ENCODE measurements at places on chromosomes 2 and 18.
A peak's percentile ranks its signal among the peaks of the same experiment; 100 is the strongest.

DNA sequence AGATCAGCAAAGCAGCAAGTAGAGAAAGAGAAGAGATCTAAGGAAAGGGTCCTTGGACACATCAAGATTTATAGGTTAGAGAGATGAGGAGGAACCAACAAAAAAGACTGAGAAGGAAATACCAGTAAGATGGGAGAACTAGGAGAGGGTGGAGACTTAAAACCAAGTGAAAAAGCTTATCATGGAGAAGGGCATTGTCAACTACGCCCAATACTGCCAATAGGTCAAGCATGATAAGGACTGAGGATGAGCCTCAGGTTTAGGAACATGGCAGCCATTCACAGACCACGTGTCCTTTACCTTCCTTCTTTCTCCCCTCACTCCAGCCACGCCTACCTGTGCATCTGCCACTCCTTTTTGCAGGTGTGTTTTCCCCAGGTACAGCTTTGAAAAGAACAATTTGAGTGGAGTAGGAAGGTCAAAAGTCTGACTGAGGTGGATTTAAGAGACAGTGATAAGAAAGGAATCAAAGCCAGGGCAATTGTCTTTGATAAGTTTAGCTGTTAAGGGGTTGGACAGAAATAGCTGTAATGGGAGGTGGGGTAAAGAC is 238.7 kb downstream of the STK39 start:
- no peak for DNase-seq

- DNase-seq, result no peak
These were observed 99.0 kb downstream of the EPB41L3 start for GRCh38 chr18:5444847-5445246.

DNA sequence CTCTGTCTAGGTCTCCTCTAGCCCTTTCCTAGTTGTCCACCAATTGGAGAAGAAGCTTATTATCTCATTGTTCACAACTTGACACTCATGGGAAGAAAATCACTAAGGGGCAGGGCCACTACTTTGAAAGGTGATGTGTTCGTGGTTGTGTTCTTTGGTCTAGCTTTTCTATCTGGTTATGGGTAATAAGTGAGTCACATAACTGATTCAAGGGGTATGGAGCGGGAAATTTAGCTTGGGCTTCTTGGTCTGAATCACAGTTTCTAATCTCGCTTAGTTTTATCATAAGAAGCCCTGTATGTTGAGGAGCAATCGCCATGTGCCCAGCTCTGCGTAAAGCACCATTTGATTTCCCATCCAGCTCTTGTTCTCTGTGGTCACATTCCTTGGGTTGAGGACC is 18.7 kb upstream of the DYTN start:
- no peak for DNase-seq

GRCh38 chr2:57207191-57207590 is 839.4 kb upstream of the VRK2 start:
- DNase-seq, result no peak

- DNase-seq, result no peak
These were observed at the start of gene GREB1L for GRCh38 chr18:21242141-21242779. Gene GREB1L, plus strand, starts transcription at chr18:21242232. Its CDS starts 141,287 bp downstream, at chr18:21383519.

DNA sequence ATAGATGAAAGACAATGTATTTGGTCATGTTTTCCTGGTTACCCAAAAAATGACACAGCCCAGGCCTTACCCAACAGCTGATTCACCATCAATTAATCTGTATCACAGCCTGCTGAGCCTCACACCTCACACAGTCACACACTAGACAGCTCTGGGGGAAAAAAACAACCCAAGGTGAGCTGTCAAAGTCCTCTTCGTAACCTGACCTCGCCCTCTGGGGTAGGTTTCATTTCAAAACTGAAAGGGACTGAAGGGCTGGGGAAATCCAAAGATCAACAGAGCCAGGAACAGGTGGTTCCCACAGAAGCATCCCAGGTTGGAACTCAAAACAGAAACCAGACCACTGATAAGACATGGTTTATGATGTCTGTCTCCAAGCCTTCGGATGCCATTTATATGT is 18.2 kb upstream of the PCBP1 start:
- peak; percentile 76 for DNase-seq

DNA sequence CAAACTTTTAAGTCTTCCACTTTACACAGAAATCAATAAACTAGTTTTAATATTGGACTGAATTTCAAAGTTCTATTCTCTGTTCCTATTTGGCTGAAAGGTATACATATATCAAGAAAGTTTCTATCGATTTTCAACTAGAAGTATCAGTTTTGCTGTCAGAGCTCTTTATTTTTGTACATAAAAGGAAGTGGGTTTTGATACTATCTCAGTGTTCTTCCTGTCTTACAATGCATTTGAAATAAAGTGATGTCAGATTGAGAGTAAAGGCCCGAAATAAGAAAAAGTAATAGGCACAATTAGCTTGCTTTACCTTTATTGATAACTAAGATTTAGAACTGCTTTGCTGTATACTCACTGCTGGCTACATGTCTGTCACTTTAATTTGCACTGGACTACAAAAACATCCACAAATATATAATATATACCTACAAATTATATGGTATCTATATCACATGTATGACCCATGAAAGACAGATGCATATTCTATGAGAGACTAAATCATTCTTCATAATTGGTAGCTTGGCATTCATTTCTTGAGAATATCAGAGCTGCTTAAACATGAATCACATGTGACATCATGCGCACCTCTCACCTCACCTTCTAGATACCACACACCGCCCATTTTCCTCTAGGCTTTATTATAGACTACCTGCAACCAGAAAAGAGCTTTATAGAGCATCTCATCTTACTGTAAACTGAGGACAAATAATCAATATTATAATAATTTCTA is 83.6 kb downstream of the ASXL2 start:
- no peak for DNase-seq

DNA sequence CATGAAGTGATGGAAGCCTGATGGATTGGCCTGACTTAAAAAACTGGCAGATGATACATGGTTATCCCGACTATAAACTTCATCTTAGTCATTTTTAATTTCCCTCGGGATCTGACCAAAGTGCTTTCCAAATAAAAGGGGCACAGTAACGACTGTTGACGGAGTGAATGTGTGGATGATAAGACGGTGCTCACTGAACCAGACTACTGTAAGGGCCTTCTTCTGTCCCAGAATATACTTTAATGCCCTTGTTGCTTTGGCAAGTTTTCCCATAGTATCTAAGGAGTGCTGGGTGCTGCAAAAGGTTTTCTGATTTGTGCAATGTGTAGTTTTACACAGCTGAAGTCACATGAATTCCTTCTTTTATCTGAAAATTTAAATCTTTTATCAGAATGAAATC is 373.5 kb downstream of the DSEL start:
- DNase-seq, result no peak

DNA sequence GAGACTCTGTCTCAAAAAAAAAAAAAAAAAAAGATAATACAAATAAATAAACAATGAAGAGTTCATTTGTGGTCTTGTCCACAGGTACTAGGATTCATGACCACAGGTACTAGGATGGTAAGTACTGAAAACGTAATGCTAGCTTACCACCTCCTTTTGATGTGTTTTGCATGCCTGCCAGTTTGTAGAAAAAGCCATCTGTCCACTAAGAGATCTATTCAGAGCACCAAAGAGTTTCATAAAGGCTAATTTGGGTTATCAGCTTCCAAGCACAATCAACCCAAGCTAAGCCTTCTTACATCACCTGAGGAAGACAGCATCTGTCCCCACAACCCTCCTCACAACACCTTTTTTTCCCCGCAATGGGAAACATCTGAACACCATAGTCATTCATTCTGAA is 477.2 kb downstream of the ZEB2 start:
- no peak for DNase-seq

DNA sequence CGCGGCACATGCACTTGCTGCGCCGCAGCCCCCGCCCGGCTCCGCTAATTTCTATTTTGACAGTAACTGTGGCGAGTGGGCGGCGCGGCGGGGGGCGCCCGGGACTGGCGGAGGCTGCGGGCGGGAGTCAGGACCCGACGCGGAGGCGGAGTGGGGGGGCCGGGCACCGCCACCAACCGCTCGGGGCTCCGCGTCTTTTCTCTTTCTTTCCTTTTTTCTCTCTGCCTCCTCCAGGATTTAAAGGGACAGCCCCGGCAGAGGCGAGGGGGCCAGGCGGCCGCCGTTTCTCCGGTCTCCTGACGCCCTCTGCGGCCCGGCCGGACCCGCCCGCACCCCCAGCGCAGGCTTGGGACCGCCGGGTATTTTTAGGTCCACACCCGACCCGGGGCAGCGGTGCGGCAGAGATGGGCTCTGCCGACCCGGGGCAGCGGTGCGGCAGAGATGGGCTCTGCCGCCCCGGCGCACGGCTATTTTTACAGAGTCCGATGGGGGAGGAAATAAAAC is 460 bp upstream of the ZBTB7C start:
- no peak for DNase-seq

- no peak for DNase-seq
These were observed 119.7 kb downstream of the DLGAP1 start for GRCh38 chr18:4335386-4335785.

DNA sequence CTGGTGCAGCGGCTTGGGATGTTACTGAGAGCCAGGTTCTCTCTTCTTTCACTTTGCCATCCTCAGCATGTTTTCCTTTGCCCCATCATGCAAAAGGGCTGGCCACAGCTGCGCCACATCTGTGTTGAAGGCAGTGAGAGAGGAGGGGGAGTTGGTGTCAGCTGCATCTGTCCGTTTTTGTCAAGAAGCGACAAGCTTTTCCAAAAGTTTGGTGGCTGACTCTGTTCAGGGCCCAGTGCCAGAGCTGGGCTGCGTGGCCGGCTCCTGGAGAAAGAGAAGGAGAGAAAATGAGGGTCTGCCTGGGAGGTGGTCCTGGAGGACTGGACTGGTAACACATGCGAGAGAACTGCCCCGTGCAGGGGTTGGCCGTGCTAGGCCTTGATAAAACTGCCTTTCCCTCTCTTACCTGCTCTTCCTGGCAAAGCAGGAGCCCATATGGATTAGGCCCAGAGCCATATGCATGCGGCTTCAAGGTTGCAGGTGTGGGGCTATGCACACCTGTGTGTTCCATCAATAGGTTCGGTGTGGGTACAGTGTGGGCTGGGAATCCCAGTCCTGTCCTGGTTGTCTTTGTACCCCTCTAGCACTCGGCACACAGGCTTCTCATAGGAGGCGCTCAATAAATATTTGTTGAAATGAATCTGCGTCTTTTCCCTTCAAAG is 9.0 kb downstream of the RNF144A start:
- DNase-seq, result no peak

DNA sequence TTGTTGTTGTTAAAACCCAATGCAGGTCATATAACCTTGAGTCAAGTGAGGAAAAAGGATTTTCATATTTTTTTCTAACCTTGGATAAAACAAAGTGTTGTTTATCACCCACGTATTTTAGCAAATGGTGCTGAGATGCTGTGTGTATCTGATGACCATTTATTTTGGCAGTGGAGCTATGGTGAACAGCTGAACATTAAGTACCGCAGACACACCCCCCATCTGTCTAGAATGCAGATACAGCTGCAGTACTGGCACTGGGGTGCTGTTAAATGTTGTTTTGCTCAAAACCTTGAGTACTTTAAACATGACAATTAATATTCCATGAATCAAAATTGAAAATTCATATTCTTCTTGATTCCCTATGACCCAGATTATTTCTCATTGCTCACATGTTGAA is 773.3 kb upstream of the SLC39A10 start:
- DNase-seq, result no peak

GRCh38 chr18:21444465-21445212 is 155.9 kb downstream of the ESCO1 start:
- DNase-seq, result no peak

DNA sequence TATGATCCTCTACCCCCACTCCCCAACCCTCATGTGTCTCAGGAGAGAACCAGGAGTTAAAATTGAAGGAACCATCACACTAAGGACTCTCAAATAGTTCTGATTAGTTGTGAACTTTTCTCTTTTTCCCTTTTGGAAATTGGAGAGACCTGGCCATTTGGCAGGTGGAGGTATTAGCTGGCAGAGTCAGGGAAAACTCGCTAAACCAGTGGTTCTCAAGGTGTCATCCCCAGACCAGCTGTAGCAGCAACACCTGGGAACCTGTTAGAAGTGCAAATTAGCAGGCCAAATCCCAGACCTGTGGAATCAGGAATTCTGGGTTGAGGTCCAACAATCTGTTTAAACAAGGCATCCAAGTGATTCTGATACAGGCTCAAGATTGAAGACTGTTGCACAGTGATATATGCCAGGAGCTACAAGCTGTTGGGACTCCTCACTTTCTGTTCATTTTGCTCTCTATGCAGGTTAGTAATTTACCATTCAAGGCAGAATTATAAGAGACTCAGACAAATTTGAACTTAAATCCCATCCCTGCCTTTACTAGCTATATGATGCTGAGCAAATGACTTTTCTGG is 2.8 kb upstream of the TMEM131 start:
- DNase-seq, result no peak

- no peak for DNase-seq
These were observed 6.5 kb downstream of the NCAPH start for GRCh38 chr2:96342085-96342484.
